GM13976 (cell line): ENCODE measurements at places on chromosomes 2 and 18.

GRCh38 chr2:203450561-203450960, 84.5 kb downstream of the RAPH1 start:
- DNase-seq = no peak

DNA sequence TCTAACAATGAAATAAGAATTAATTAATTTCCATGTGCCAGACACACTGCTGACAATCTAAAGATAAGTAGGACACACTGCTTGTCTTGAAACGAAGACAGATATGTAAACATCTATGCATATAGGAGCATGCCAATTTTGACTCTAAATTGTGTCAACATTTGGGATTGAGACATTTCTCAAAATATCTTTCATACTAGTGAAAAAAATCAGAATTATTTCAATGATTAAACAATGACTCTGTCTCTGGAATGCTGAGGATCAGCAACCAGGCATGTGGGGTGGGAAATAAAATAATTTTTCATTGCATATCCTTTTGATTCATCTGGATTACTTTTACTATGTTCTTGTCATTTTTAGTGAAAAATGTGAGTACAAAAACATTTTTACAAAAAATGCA, 262.6 kb upstream of the SYT4 start:
- DNase-seq = no peak

DNA sequence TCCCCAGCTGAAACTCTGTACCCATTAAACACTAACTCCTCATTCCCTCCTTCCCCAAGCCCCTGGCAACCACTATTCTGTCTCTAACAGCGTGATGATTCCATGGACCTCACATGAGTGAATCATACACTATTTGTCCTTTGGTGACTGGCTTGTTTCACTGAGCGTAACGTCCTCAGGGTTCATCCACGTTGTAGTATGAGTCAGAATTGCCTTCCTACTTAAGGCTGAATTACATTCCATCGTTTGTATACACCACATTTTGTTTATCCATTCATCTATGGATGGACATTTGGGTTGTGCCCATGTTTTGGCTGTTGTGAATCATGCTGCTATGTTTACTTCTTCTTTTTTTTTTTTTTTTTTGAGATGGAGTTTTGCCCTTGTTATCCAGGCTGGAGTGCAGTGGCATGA, 19.6 kb upstream of the CABLES1 start:
- no peak for DNase-seq

GRCh38 chr2:46379213-46380037, 82.2 kb downstream of the EPAS1 start:
- no peak for DNase-seq

DNA sequence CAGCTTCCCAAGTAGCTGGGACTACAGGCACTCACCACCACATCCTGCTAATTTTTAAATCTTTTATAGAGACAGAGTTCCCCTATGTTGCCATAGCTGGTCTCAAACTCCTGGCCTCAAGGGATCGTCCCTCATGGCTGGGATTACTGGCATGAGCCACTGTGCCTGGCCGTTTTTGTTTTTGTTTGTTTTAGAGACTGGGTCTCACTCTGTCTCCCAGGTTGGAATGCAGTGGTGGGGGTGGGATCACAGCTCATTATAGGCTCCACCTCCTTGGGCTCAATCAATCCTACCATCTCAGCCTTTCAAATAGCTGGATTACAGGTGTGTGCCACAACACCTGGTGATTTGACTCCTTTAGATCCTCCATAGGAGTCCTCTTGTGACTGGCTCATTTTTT, 19.5 kb upstream of the ZDBF2 start:
- DNase-seq = no peak

- DNase-seq = no peak
Observed at GRCh38 chr2:110866045-110866444, 133.7 kb downstream of the ACOXL start.

DNA sequence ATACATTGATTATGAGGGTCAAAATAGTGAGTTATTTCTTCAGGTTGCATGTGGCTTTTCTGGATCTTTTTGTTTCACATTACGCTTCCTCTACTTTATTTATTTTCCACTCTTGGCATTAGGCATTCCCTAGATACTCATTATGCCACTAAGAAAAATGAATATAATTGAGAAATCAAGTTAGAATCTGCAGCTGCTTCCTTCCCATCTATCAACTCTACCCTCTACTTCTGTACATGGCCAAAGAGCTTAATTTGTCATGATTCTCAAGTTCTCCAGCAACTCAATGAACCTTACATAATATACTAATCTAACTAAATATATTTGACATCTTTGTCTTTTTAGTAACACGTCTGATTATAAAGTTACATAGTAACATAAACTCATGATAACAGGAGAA, 598.1 kb upstream of the LRRTM4 start:
- no peak for DNase-seq

DNA sequence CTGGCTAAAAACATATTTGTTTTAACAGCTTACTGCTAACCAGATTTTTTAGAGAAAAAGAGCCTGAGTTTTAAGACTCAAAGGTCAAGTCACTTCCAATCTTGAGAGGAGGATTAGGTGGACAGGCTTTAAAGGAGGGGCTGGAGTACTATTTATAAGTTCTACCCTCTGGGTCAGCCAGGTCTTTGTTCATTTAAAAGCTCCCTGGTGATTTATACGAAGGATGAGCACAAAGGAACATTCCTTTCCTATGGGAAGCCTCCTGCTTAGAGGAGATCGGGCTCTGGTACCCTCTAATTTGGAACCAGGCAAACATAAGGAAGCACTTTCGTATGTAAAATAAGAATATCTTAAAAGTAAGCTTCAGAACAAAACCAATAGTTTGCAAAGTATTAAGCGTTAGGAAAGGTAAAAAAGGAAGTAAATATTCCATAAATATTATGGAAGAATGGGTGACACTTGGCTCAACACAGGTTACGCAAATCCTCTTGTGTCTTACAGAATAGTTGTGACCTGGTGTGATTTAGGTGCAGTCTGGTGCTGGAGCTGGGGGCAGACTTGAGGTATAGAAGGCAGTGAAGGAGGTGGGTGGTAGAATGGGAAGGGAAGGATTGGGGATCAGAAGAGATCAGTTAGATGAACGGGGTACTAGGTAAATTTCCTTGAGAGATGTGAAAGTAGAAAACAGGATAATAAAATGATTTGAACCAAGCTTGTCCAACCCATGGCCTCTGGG, 35.6 kb downstream of the PDE6D start:
- DNase-seq = no peak

DNA sequence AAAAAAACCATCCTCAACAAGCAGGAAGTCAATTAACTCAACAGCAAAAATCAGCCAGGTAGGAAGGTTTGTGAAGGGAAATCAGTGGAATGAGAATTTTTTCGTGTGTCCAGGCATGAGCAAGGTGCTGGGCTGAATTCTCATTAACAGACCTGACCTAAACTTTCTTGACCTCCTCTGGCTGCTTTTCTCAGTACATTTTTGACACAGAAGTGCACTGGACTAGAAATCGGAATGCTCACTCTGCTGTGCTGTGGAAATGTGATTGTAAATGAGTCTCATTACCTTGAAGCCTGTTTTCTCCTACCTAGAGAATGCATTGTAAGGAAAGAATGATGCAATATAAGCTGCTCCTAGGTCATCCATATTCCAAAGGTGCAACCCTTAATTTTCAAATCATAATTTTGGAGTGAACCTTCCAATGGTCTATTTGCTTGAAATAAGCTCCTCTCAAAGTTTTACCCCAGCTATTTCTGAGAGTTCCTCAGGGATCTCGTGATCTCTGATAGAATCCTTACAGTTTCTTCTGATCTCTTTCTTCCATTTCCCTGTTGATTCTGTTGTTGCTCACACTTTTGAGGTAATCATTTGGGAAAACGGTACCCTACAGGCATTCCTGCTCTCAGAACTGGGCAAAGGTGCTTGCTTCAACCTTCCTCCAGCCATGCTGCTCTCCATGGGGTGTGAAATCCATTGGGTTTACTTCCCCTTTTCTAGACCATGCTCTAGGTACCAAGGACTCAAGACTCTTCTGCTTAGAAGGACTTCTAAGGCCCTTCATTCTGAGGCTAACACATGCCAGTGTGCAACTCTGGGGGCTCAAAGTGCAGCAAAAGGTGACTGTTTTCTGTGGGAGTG, 104.9 kb upstream of the ITPRID2 start:
- DNase-seq = no peak

DNA sequence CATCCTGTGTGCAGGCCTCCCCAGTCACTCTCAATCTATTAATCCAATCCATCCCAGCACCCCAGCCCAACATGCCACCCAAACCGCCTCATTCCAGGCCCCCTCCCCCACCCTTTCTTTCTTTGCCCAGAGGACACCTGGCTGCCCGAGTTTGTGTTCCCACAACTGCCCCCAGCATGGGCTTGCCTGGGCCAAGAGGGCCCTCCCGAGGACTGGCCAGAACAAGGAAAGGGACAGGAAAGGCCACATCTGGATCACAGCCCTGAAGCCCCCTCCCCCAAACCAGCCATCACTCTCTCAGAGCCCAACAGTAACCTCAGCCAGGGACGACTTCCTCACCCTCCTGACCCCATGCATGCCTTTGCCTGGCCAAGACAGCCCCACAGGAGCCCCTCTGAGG, 1.2 kb downstream of the TNS1 start:
- no peak for DNase-seq

GRCh38 chr2:134368009-134368817, 114.3 kb downstream of the MGAT5 start:
- DNase-seq = no peak

GRCh38 chr2:236819275-236820002, 249.8 kb downstream of the ACKR3 start:
- DNase-seq = no peak

DNA sequence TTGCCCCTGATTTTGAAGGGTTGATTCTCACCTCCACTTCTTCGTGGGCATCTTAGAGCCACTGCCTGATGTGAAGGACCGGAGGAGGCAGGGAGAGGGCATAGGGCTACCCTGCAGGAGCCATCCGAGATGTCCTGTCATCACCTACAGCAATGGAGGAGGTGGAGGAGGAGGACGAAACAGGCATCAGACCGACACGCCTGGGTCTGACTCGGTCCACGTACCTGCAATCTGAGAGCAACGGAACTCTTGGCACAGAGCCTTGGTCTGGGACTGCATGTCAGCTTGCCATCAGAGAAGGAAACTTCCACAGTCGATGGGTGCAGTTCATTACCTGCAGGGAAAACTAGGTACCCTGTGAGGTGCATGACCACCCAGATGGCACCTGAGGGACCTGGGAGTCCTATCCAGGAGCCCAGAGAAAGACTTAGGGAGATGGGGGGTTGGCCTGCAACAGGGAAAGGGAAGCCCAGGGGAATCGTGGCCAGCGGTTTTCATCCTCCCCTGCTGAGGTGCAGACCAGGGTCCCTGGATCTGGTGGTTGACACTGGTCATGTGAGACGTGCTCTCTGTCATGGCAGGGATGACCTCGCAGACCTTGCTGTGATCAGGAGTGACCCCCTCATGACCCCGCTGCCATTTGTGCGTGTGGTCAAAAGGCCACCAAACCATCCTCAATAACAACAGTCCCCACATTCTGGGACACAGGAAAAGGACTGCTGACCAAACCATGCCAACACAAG, 190.8 kb downstream of the SEPTIN10 start:
- DNase-seq = no peak

DNA sequence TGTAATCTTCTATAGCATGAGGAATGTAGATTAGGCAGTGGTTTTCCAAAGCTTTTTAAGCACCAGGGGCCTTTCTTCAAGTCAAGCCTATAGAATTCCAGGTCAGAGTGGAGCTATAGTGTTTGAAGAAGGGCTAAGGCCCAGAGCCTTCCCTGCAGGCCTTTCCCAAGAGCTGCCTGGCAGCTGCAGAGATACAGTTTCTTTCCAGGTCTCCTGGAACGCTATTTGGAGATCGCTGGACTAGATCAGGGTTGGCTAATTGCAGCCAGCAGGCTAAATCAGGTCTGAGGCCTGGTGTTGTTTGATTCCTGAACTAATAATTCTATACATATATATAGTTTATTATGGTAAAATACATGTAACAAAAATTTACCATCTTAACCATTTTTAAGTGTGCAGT, 319.0 kb upstream of the SPRED2 start:
- DNase-seq = no peak

- DNase-seq = no peak
Observed at GRCh38 chr2:200762127-200762526, 49.6 kb upstream of the BZW1 start.

- DNase-seq = peak; percentile 50
Observed at GRCh38 chr2:55054106-55054875, 4.0 kb upstream of the RTN4 start.

DNA sequence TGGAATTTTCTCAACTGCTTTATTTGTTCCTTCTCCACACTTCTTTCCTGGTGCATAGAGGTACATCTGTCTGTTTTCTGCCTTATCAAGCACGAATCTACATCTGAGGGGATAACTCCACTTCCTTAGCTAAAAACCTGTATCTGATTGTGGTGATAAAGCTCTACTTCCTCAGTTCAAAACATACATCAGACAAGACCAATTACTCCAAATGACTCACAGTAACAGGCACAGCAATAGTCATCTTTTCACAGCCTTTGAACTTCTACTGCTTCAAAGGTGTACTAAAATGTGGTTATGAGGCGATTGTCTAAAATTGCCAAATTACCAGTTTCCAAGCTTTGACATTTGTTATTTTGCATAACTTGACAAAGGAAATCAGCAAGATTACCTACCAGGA, 803.6 kb upstream of the ZEB2 start:
- no peak for DNase-seq

- no peak for DNase-seq
Observed at GRCh38 chr2:43220229-43220751, 6.1 kb downstream of the ZFP36L2 start.

GRCh38 chr2:443741-444140, 155.8 kb upstream of the ALKAL2 start:
- DNase-seq = no peak

DNA sequence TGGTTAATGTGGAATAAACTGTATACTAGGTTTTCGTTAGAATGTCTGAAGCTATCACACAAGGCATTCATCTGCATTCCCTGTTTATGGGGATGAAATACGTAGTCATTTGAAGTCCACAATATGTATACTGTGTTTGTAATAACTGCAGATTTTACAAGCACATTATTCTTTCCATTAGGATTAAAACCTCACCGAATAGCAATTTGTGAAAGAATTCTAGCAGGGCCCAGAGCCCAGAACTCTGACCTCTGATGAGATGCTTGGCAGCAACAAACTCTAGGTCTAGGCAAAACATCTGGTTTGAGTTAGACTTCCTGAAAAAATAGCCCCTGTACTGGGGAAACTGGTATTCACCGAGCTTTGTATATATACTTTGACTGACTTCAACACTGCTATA, 158.2 kb downstream of the SRBD1 start:
- DNase-seq = no peak

DNA sequence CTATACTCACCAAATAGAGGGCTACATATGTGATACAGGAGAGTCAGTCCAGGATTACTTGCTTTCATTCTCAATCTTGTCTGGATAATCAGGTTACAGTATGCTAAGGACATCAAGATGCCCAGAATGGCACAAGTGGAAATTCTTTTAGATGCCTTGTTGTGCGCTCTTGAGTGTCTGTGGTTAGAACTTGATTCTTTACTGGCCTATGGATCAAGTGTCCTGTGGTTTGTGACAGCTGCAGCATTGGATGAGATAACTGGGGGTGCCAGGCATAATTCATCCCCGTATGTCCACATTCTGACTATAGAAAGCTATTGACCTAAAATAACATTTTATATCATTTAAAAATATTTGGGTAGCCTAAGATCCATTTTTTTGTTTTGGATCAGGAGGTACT, 40.1 kb downstream of the CDC42EP3 start:
- no peak for DNase-seq
